Muscle of back (tissue), 13 donors: ENCODE measurements at places on chromosomes 4 and X. TPM values are rescaled to one million over a fixed set of nuclear protein-coding genes. Genes with fewer than 3 reads are reported as not detected.

DNA sequence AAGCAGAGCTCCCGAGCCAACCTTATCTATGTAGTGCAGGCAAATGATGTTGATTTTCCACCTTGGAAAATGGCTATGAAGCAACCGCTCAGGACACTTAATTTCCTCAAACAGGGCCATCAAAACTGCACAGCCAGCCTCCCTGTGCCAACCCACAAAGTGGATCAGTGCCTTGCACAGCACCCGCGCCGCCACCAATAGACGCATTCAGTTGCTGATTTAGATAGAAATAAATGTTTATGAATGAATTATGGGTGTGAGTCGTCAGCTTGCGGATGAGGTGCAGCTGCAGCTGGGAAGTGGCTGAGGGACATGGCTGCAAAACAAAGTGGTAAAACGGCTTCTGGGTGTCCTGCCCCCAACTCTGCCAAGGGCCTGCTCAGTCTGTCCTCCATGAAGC lies 47.0 kb downstream of the SOD3 start:
- no peak for DNase-seq

DNA sequence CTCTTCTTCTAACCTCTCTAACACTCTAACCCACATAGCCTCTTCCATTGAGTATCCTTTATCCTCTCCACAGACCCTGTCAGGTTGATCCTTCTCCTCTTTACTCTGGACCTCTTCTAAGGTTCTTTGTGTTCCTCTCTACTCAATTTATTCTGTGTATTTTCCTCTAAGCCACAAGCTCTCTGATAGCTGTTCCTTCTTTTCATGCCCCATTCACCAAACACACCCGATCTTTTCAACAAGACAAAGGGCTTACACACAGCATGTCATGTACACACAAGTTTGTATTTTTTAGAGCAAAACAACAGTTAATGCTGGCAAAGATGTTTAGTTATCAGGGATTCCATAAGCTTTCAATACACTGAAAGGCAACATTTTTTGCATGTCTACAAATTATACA lies 1.9 kb downstream of the SPIN2B start:
- DNase-seq, result no peak

DNA sequence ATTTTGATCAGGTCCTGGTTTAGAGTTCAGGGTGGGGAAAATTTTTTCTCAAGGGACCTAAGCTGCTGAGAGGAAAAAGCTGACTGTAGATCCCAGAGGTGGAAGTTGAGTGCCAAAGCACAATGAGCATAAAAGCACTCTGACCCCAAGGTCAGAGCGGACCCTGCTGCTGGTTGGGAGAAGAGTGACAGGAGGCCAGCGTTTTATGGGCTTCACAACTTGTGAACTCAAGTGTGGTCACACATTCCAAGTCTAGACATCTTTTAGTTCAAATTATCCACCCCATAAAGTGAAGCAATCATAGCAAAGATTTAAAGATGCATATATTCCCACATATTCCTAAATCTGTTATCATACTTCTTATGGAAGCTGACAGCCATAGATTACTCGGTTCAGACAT lies 220.3 kb downstream of the CHIC2 start:
- DNase-seq, result no peak

DNA sequence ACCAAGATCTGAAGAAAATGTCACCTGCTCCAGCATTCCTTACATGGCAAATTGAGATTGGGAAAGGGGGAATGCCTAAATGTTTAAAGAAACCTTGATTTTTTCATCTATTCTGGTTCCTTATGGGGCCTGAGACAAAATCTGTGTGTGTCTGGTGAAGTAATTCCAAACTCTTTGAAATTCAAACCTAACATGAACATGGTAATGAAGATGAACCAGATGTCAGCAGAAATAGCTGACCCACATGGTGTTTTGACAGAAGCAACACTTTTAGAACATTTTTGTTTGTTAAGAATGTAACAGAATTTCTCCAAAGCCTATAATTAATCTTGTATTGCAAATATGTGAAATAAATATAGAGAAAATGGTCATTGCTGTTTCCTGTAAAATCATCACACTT lies 133.0 kb downstream of the PARM1 start:
- DNase-seq, result no peak

Gene F11
- polyA plus RNA-seq, result not detected

Gene INTU
- 14.3 TPM for polyA plus RNA-seq

Gene PHKA1
- 3.3 TPM for polyA plus RNA-seq

Gene MAML3
- polyA plus RNA-seq, result 6.1 TPM

Gene MMRN1
- polyA plus RNA-seq, result 9.9 TPM

Gene ENPEP
- polyA plus RNA-seq, result 27.6 TPM
